AG09309 (cell line): ENCODE measurements at places on chromosomes 12 and 14.

- DNase-seq, result no peak
These were observed 938 bp downstream of the RALGAPA1 start for GRCh38 chr14:35808076-35808637.

DNA sequence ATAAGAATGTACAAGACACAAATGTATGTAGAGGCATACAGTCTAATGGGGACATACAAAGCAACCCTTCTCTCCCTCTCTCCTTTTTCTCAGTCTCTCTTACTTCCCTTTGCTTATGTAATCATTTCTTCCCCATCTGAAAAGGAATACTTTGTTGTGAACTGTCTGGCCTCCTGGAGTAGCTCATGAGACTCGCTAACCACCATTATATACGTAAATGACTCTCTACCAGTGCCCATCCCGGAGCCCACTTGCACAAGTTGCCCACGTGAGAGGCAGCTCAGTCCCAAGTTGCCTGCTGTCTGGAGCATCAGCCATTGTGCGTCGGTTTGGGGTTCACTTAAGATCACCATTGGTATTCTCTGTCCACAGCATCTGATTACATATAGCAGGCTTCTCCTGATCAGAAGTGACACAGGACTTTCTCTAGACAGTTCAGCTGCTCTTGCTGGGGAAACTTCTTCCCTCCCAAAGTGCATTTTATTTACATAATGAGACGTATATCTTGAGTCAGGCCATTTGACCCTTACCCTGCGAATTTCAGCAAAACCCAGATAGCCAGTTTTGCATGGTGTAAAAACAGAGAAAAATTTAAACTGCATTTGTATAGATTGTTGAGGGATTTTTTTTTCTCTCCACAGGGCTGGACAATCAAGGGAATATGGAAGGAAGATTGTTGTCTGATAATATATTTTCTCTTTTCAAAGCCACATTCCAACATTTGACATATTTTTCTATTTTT, 220.7 kb upstream of the EGLN3 start:
- no peak for DNase-seq

GRCh38 chr12:123834845-123835244, 72.7 kb downstream of the DNAH10 start:
- no peak for DNase-seq

DNA sequence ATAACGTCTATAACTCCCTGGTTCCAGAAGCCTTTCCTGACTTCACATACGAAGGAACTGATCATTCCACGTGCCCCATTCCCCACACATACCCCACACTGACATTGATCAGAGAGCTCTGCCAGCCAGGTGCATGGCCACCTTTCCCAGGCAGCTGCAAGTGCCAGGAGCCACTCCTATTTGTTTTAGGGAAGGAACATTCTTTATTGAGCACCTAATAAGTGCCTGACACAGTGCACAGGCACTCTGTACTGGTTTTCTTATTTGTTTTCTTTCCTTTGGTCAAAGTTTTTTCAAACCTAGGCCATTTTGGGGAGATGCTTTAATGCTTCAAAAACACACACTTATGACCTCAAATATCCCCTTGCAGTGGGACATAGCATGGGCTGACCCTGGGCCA, 50.0 kb downstream of the PITPNM2 start:
- no peak for DNase-seq

DNA sequence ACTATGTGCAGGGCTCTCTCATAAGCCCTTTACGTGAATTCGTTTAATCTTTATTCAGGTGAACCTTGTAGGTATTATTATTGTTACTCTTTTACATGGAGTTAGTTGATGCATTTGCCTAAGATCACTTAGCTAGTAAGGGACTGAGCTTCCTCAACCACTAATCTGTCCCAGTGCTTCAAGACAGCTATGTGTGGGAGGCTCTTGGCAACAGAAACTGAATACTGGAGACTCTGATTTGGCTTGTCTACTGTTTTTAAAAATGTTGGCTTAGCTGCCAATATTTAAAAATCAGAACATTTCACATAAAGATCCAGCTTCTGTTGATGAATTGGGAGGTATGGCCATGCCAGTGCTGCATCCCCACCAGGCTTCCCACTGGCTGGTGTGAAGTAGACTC, 6.8 kb downstream of the KNTC1 start:
- DNase-seq, result no peak
